ENCODE measurements at places on chromosomes 7 and 10.

DNA sequence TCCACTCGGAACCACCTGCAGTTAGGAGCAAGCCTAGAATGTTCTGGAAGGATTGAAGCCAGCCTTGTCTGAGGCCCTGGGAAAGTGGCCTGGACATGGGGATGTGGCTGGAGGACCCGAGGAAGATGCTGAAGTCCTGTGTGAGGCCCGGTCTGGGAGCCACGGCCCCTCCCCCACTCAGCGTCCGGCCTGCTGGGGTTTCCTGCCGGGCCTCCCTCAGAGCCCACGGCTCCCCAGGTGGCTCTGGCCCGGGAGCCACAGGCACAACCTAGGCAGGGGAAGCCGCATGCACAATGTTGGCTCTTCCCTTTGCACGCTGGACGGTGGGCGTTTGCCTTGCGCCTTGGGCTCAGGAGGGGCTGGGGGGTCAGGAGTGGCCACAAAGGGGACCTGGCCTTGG lies 39.0 kb downstream of the UNCX start:
- DNase-seq, result no peak

- no peak for DNase-seq
Observed at GRCh38 chr10:114064151-114065048, 20.7 kb downstream of the ADRB1 start.

DNA sequence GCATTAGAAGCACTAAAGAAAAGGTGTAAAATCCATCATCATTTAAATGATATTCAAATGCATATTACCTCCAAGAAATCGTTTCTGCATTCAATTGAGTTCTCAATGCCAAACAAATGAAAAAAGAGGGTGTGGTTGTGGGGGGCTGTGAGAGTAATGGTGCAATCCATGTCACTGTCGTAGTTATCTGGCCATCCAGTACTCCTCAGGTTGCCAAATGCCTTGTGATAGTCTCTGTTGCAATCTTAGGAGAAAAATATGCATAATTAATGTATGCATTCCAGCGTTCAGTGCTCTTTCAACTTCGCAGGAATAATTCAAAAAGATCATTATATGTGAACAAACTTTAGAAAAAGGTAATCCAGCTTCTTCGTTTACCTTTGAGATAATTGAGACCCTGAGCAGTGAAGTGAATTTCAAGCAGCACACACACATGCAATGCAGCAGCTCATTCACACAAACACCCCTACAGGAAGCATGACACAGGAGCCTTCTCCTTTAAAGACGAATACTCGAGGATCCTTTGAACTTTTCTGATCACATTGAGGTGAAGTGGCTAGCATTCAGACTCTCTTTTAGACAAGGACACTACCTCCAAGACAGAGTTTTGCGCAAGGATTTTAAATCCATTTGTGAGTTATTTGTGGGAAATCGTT lies 73.4 kb downstream of the OR13A1 start:
- no peak for DNase-seq

DNA sequence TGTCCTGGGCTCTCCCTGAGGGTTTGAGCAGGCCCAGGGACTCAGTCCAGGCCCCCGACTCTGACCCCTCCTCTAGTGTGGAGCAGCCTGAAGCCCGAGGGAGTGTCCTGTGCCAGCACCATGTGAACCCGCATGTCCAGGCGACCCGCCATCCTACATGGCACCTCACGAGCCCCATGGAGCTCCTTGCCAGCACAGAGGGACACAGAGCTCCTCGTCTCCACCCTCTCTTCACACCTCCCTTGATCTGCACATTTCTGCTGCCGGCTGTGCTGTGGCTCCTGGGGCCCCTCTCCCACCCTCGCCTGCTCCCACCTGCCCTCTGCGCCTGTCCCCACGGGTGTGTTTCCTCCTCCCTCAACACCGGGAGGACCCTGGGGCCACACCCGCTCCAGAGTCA lies 103.5 kb downstream of the ADARB2 start:
- DNase-seq, result no peak

GRCh38 chr7:43460733-43461348 lies 122.1 kb upstream of the STK17A start:
- DNase-seq, result no peak
